ENCODE measurements at places on chromosomes 13 and 19.

DNA sequence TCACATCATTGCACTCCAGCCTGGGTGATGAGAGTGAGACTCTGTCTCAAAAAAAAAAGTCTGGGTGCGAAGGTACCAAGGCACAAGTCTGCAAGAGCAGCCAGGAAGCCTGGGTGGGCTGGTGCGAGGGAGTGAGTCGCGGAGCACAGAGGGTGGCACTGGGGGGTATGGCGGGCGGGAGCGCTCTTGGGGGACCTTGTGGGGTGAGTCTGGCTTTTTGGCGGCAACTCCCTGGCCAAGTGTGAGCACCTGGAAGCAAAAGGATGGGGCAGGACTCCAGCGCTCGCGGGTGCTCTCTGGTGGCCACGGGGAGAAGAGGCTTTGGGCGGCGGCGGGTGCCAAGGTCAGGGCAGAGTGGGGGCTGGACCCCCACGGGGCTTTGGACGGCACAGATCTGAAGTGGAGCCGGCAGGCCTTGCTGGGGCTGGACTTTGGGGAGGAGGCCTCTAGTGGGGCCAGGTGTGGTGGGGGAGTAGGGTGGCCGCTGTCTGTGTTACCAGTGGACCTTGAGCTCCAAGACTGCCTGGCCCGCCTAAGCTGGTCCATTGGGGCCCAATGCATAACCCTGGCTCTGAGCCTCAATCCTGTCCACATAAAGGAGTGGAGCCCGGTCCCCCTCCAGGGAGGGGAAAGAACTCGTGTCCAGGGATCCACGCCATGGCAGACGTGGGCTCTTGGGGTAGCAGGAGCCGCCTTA is 1.6 kb downstream of the P2RY11 start:
- DNase-seq = no peak

- peak; percentile 86 for DNase-seq
Observed at GRCh38 chr19:8697671-8698432, 743 bp downstream of the ACTL9 start.

DNA sequence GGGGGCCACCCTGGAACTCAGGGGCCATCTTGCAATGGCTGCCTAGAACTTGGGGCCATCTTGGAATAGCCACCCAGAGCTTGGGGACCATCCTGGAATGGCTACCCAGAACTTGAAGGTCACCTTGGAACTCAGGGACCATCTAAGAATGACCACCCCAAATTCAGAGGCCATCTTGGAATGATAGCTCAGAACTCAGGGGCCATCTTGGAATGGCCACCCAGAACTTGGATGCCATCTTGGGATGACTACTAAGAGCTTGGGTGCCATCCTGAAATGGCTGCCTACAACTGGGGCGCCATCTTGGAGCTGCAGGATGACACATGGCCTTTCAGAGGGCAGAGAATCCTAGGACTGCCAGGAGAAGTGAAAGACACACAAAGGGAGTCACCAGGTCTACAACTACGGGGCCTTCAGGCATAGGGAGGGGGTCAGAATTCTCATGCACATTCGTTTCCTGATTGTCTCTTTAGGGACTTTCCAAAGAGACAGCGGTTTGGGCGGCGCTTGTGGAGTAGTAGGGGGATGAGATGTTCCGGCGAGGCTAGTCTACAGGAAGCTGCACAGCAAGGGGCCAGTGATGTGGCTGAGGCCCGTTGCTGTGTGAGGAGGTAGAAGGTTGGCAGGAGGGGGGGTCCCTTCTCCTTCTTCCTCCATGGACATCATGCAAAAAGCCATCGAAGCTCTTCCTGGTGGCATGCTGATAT is 125.0 kb downstream of the IER2 start:
- DNase-seq = no peak

GRCh38 chr19:8686549-8686948 is 12.0 kb downstream of the ACTL9 start:
- DNase-seq = no peak

DNA sequence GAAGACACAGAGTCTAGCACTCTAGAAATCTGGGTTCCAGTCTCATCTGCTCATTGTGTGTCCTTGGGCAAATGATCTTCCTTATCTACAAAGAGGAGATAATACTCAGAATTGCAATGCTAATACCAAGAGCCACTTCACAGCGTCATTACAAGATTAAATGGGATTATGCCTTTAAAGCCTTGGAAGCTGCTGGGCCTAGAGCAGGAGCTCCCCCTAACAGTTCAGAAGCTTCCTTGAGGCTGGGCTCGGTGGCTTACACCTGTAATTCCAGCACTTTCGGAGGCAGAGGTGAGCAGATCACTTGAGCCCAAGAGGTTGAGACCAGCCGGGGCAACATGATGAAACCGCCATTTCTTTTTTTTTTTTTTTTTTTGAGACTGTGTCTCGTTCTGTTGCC is 27.6 kb downstream of the AP2S1 start:
- no peak for DNase-seq

DNA sequence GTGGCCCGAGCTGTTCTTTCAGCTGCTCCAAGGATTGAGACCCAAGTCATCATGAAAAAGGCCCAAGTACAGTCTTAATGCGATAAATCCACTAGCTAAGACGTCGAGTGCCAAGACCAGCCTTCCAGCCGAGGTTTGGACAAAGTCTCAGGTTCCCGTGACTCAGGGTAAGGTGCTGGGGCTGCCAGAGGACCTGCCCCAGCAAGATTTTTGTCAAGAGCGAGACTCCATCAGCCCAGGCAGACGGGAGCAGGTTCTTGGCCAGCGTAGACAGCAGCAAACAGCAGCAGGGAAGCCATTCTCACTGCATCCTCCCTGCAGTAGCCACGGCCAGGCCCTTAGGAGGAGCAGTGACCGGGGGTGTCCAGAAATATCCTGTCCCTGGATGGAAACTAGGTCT is 3.4 kb downstream of the FEM1A start:
- DNase-seq = no peak

DNA sequence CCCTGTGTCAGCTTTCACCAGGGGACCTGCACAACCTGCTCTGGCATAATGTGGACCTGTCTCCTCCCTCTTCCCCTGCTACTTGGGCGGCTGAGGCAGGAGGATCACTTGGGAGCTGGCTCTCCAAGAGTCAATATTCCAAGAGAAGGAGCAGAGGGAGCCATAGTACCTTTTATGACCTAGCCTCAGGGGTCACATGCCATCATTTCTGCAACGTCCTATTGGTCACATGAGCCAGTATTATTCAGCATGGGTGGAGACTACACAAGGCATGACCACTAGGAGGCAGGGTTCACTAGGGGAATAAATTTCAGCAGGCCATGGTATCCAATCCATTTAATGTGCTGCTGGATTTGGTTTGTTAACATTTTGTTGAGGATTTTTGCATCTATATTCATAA is 12.0 kb upstream of the SHFL start:
- DNase-seq = no peak

DNA sequence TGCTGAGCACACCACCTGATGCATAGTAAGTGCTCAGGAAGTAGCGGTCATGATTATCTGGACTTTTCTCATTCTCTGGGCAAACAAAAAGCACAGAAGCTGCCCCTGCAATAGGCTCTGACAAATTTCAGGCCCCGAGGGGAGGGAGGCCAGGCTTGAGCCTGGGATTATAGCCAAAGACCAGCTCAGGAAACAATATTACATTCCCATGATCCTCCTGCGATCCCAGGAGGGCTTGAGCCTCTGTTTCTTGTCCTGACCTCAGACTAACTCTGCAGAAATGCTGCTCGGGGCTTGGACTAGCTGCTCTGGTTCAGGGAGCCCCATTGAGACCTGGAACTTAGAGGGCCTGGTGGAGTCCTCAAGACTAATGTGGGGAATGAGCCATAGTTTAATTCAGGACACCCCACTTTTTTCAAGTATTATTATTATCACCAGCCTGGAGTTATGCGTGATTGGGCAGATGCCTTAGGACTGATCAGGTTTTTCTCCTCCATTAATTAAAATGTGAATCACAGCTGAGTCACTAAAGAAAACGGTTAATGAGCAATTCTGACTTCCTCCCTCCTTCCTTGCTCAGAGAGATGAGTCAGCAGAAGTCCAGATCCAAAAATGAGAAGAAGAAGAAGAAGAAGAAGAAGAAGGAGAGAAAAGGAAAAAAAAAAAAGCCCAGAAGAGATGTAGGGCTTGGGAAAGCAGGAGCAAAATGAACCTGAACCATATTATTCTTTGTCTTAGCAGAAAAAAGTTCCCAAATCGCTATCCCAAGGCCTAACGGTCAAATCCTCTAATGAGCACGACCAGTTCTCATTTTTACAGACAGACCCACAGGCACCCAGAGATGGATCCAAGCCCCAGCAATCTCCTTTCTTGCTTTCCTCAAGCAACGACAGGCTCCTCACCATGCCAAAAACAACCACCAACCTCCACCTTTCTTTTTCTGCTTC is 107.2 kb downstream of the CACNA1A start:
- no peak for DNase-seq

DNA sequence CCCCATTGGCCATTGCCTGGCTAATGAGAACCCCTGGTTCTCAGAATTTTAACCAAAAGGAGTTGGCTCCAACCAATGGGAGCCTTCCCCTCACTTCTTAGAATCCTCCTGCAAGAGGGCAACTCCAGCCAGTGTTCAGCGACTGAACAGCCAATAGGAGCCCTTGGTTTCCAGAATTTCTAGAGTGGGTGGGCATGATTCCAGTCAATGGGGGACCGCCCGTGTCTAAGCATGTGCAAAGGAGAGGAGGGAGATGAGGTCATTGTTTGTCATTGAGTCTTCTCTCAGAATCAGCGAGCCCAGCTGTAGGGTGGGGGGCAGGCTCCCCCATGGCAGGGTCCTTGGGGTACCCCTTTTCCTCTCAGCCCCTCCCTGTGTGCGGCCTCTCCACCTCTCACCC is 9.5 kb upstream of the SWSAP1 start:
- DNase-seq = no peak

DNA sequence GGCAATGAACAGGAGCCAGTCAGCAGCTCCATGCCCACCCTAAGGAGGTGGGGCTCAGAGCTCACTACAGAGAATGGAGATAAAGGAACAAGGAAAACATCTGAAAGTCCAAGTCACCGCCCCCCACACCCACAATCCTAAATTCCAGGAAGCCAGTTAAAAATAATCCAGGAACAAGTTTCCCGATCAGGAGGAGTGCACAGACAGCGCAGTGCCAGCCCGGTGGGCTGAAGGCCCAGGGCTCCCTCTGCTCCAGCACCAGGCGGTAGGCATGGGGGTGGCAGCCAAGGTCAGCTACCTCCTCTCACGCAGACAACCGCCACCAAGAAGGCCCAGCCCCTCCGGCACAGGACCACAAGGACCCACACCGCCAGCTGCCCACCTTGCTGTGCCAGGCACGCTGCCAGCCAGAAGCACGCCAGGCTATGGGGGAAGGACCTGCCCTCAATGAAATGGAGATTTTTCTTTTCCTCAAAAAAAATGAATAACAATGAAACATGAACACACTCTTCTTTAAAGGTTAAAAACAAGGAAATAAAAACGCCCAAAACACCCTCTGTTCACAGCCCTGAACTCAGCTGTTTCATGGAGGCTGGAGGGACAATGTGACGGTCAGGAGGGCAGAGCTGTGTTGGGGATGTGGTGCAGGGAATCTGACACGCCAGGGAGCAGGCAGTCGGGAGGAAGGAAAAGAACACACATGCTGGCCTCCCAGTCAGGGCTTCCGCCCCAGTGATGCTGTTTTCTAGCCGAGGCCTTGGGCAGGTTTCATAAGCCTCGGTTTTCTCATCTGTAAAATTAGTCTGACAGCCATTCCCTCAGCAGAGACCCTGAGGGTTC is 11.0 kb downstream of the STK24 start:
- DNase-seq = no peak

DNA sequence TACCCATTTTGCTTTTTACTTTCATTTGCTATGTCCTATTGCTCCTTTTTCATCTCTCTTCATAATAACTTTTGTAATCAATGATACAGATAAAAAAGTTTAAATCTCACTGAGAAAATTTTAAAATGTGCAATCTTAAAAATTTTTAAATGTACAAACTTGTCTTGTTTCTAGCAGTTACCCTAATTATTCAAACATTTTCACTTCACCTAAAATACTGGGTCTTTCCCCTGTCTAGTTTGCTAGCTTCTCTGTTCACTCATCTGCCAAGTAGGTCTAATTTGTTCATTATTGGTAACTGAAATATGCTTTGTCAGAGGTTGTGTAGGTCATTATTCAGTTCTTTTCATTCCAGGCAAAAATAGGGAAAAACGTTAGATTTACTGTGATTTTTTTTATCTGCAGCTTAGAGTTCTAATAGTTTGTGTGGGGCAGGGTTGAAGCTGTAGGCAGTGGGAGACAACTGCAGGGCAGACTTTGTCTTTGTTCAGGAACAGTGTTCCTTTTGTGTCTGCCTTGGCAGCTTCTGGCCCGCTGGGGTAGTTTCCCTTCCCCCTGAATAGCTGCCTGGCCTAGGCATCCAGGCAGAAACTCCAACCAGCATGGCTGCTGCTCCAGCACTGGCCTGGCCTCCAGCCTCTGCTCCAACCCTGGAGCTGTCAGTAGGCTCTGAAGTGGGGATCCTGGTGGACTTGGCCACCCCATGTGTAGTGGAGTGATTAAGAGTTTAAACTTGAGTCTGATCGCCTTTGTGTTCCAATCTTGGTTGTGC is 48.5 kb downstream of the WDFY2 start:
- DNase-seq = no peak

DNA sequence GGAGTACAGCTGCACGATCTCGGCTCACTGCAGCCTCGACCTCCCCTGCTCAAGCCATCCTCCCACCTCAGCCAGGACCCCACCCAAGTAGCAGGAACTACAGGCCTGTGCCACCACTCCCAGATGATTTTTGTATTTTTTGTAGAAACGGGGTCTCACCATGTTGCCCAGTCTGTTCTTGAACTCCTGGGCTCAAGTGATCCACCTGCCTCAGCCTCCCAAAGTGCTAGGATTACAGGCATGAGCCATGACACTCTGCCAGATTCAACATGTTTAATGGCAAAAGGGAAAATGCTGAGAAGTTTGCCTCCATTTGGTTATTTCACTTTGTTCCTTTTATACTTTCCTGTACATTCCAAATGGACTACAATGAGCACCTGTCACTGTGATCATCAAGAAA is 65.8 kb downstream of the ZIC5 start:
- DNase-seq = no peak

DNA sequence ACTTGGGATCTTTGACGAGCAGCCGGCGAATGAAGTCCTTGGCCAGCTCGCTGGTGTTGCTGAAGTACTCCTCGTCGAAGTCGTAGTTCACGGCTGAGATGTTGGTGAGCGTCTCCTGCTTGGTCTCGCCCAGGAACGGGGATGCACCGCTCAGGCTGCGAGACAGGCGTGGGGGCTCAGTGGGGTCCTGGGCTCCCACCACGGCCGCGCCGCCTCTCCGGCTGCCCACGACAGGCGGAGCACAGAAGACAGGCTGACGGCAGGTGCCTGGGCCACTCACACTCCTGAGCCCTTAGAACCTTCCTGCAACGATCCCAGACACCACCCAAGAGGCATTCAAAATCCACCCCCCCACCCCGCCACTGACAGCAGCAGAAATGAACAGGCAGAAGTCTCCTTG is 9.9 kb downstream of the DAPK3 start:
- no peak for DNase-seq

DNA sequence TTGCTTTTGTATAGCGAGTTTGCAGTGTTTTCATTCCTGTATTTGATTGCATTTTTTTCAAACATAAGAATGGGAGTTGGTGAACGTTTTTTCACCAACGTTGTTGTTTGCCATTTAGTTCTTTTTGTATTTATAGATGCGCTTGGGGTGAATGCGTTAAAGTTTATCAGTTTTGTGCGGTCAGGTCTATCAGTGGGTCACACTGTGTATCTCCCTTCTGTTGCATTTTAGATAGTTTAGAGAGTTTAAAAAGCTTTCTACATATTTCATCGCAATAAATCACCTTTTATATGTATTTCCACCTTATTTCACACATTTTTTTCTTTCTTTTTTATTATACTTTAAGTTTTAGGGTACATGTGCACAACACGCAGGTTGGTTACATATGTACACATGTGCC is 16.4 kb downstream of the OR7A5 start:
- no peak for DNase-seq

Measured in osteocyte (in vitro differentiated cells).